Caki2 (cell line): ENCODE measurements at places on chromosomes 6 and 20.

DNA sequence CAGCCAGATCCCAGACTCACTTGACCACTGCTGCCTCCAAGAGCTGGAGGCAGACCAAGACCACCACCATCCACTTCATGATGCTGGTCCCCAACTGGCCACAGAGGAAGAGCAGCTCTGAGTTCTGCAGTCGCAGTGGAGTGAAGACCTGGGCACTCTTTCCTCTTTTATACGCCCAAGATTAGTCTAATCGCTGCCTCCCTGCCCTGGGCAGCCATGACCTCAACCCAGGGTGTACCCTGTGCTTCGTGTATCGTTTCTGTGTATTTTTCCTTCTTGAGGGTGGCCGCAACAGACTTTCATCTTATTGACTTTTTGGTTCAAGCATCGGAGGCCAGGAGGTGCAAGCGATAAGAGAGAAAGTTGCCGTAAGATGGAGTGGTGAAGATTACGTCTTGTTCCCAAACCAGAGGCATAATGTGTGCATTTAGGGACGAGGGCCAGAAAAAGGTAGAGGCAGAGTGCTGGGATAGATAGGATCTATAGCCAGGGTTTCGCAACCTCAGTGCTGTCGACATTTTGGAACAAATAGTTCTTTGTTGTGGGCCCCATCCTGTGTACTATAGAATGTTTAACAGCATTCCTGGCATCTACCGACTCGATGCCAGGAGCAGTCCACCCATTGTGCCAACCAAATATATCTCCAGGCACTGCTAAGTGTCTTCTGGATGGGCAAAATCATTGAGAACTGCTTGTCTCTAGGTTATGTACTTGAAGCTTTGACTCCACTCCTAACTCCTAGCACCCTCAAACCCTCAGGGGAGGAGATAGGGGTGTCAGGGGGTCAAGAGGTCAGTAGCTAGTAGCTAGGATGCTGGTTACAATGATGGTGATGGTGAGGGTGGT is at the start of gene PGC:
Gene PGC, minus strand, starts transcription at position 142 of the 846 bp plus-strand sequence. Its CDS starts 63 bp downstream, at position 79.
- DNase-seq, result no peak

DNA sequence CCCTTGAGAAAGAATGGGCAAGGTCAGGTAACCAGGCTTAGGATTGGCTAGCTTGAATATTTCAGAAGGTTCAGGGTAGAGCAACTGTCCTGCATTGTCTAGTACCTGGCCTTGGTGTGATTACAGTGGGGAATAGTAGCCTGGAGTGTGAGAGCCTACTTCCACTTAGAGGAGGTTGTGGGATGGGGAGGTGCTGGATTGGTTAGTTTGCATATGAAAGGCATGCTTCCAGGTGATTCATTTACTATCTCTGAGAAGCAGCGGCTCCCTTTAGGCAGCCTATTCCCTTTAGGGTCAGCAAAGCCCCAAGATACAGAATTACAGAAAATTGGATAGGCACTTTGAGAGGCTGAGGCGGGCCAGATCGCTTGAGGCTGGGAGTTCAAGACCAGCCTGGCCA is 25.0 kb upstream of the SCGN start:
- DNase-seq, result no peak

GRCh38 chr6:47163536-47163935 is 121.4 kb upstream of the ADGRF1 start:
- DNase-seq, result no peak

GRCh38 chr20:50276119-50277063 is 85.8 kb downstream of the CEBPB start:
- no peak for DNase-seq

DNA sequence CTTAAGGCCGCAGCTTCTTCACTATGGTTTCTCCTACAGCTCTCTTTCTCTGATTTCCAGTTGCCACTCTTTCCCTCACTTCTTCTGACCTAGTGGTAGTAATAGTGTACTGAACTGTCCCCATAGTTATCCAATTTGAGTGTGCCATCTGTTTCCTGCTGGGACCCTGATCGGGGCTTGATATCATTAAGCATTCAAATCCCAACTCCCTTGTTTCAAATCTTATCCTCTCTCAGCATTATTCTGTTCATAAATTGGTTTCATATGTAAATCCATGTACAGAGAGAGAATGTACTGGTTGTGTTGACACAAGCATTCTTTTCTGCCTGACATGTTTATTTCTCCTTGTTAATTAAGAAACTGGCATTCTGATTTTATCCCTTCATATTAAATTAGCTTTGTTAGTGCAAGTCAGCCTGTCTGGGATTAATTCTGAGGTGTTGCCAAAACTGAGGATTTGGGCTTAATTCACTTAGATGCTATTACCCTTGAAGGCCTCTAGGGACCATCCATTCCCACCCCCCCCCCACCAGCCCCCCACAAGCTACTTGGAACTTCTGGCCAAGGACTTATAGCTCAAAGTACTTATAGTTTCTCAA is 84.6 kb upstream of the PROKR2 start:
- no peak for DNase-seq

- DNase-seq, result peak; percentile 99
These were observed 33.3 kb upstream of the CITED2 start for GRCh38 chr6:139407718-139408222.

GRCh38 chr6:54100411-54101006 is 10.7 kb upstream of the MLIP start:
- DNase-seq, result no peak

DNA sequence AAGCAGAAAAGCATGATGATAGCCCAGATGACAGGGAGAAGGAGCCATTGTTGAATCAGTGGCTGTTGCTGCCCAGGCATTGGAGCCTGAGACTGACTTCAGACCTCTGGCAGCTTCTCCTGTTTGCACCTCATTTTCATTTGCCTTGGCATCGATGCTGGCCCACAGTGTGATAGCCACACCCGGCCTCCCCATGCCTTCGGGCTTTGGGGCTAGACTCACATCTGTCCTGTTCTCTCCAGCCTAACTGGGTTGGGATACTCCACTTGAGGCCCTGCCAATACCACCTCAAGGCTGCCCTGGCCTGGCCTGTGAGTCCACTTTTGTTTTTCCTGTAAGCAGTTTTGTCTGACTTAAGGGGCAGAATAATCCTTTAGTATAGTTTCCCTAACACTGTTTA is 140.4 kb downstream of the UST start:
- DNase-seq, result no peak

DNA sequence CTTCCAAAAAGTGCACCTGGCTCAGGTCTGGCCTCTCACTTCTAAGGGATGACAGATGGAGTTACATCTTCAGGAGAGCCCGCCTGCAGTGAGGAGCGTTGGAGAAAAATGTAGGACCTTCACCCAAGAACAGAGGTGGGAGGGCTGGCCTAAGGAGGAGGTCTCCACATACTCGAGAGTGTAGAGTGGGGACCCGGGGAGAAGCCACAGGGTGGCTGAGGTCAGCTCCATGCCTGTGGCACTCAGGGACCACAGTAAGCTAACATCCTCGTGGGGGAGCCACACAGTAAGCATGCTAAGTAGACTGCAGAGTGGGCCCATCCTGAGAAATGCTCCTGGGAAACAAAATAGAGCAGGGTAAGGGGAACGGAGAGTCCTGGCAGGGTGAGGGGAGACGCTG is 24.0 kb downstream of the AAR2 start:
- no peak for DNase-seq

- no peak for DNase-seq
These were observed 54.0 kb downstream of the C6orf52 start for GRCh38 chr6:10640412-10640811.

- no peak for DNase-seq
These were observed 912.2 kb upstream of the ADGRB3 start for GRCh38 chr6:67722861-67723261.

DNA sequence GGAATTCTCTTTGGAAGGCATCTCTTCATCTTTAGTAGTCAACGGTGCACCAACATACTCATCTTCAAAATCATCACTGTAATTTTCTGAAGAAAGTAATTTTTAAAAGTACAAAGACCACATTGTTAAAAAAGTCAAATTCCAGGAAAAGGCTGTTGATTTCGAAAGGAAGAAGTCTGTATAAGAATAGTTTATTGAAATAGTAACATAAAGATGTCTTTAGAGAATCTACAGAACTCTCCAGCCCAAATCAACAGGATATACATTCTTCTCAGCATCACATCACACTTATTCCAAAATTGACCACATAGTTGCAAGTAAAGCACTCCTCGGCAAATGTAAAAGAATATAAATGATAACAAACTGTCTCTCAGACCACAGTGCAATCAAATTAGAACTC is 23.4 kb downstream of the CEP162 start:
- DNase-seq, result no peak

- DNase-seq, result no peak
These were observed 97.2 kb downstream of the HFE start for GRCh38 chr6:26184367-26184891.

GRCh38 chr6:108363113-108363512 is 68.3 kb downstream of the AFG1L start:
- no peak for DNase-seq

DNA sequence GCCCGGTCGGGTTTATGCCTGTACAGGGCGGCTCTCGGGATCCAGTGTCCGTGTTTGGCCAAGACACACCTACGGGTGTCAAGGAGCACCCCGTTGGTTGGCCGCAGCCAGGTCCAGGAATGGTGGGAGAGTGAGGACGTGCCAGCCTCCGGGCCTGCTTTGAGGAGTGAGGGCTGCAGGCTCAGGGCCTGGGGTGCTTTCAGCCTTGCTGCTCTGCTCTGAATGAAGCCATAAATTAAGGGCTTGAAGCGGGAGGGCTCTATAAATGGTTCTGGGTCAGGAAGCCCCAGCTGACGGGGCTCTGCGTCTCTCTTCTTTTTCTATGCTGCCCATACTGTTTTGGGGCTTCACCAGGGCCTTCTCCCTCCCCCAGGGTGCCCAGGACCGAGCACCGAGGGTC is 15.1 kb downstream of the GATA5 start:
- DNase-seq, result no peak

DNA sequence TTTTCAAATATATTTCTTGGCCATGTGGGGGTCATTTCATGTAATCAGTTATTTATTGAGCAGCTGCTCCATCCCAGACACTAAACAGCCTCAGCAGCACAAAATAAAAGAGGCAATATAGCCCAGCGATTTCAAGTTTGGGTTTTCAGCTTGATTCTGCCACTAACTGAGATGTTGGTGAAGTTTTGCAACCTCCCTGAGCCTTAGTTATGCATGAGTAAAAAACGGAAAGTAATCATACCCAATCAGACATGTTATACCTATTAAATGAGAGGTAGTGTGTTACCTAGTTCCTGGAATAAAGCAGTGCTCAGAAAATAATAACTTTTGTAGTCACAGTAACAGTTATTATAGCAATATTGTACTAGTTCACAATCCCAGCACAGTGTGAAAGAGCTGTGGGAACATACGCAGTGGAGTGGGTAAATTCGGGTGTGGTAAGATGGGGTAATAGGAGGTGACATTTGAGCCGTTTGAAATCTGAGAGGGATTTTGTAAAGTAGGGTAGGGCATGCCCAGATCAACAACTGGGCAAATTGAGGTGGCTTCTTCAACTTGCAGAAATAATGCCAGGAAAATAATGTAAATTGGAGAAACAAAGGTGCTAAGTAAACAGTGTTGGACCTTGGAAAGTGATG is 1.5 kb downstream of the SLC9A8 start:
- DNase-seq, result no peak
